ENCODE measurements at places on chromosomes 12 and 14. TPM values are rescaled to one million over a fixed set of nuclear protein-coding genes. Genes with fewer than 3 reads are reported as not detected.

DNA sequence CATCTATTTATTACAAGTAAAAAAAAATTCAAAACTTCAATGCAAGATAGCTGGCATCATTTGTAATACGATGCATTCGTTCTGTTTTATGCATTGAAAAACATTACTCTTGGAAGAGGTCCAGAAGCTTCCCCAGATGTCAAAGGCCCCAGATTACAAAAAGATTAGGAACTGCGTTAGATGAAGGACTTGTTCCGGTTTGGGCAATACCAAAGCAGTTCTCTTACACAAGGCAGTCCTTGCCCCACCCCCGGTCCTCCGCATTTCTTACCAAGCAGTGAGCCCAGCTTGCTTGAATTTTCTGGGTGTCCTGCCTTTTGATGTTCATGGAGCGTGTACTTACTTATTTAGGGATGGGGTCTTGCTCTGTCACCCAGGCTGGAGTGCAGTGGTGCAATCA, 4.8 kb upstream of the HVCN1 start:
- no peak overlapping the region for H3K27ac ChIP-seq
- no peaks in the 10 kb centered on the region for H3K36me3 ChIP-seq

- no peak overlapping the region for H3K4me3 ChIP-seq
- no peaks in the 10 kb centered on the region for H3K4me1 ChIP-seq
- H3K36me3 ChIP-seq: no peaks in the 10 kb centered on the region
- DNase-seq: no peak
Measured at GRCh38 chr14:59398841-59399240, 66.3 kb downstream of the GPR135 start.

DNA sequence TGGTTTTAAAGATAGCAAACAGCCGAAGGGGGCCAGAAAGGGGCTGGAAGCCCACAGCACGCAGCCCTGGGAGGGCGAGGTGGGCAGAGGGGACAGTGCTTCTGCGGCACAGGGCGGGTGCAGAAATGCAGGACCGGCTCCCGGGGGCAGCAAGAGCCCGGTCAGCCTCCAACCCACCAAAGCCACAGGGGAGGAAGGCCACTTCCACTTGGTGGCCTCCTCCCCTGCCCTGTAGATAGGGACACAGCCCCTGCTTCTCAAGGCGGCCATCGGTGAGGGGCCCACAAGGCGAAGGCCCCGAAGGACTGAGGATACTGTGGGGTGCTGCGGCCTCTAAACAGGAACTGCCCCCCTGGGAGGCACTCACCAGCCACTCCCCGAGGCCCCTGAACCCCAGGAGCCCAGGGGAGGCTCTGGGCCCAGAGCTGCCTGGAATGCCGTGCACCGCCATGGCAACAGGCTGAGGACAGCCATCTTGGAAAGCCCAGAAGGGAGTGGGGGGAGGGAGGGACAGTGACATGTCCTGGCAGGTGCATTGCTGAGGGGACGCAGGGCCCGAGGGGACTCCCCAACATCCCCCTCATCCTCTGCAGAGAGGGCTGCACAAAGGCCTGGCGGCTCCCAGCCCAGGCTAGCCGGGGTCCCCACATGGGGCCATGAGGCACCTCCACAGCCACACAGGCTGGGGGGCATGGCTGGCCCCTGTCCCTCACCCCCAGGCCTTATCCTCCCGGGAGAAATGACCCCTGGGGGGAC, 114.7 kb downstream of the NCOR2 start:
- peak overlapping the region; percentile 68 for H3K27ac ChIP-seq
- no peaks in the 10 kb centered on the region for H3K27me3 ChIP-seq
- H3K36me3 ChIP-seq: no peaks in the 10 kb centered on the region
- H3K4me1 ChIP-seq: peaks cover 31% of the 10 kb centered on the region
- DNase-seq: no peak

The KRT73 gene
- total RNA-seq: not detected
